ENCODE measurements at places on chromosomes 16 and 17.
A peak's percentile ranks its signal among the peaks of the same experiment; 100 is the strongest.

- DNase-seq, result no peak
Measured at GRCh38 chr16:12305847-12306801, 329.6 kb downstream of the SNX29 start.

DNA sequence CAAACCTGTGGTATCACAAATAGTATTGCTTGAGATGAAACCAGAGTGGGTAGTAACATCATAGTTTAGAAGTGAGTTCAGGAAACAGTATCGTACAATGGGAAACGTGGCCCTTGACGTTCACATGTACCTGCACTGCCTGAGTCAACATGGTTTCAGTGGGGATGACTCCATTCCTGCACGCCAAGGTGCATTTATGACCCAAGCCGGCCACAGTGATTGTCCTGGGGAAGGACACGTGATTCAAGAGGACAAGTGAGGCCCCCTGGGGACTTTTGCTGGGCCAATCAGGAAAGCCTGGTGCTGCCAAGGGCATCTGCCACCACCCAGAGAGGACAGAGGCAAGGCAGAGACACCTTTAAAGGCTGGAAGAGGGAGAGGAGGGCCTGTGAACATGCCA is 119.2 kb downstream of the AXIN2 start:
- no peak for DNase-seq

- DNase-seq, result peak; percentile 33
Measured at GRCh38 chr17:82647593-82648164, 565 bp downstream of the WDR45B start.

GRCh38 chr17:2933606-2934005 is 129.8 kb downstream of the OR1D5 start:
- DNase-seq, result no peak

GRCh38 chr17:921161-921560 is 58.4 kb downstream of the NXN start:
- DNase-seq, result no peak

DNA sequence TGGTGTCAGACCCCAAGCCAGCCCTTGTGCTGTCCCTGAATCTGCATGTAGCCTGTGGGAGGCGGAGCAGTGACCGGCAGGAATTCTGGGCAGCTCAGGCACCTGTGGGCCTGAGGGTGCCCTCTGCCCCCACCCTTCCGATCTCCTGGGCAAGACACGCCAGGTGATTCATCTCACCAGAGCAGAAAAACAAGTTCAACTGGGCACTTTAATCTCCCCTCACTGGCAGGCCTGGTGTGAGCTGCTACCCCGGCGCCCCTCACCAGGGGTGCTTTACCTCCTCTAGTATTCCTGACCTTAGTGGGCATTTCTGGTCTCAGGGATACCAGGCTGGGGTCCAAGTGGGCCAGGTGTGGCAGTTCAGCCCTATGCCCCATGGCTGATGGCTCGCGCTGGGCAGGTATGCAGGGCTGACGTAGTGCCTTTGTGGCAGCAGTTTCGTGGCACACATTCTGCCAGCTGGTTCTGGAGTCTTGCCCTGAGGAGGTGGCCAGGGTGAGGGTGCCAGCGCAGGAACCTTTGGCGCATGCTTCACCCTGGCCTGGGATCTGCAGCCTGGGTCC is 6.0 kb downstream of the ERBB2 start:
- no peak for DNase-seq

DNA sequence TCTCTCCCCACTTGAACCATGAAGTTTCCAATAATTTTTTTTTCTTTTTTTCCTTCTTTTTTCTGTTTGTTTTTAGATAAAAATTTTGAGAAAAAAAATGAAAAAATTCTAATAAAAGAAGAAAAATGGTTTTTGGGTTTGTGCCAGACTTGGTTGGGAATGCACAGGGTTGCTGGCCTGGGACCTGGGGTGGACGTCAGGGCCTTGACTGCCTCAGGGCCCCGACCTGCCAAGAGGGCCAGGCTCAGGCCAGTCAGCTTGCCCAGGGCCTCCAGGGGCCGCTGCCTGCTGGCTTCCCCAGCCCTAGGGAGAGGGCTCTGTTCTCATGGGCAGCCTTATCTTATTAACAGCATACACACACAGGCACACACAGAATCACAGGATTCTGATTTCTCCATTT is 6.5 kb downstream of the TBX6 start:
- DNase-seq, result no peak

GRCh38 chr16:12699161-12699560 is 104.5 kb downstream of the CPPED1 start:
- no peak for DNase-seq

DNA sequence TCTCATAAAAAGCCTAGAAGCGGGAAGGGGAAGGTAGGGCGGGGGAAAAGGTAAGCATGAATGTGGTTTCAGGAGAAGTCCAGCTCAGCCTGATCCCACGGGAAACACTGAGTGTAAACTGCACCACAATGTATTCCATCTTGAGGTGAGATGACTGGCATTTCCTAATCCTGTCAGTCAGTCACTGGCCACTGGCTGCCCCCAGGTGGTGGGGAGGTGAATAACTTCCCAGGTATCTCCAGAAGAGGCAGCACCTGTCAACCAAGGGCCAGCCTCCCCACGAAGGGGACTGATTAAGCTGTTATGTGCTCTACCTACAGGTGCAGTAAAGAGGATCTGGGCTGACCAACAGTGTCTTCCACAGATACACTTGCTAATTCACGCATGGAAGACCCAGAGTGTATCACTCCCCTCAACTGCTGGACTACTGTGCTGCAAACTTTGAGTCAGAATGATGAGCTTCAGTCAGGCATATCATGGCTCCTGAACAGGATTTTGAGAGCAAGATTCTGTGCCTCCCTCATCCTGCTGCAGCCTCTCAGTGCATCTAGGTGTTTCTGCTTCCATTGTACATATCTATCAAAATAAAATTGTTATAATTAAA is 108.5 kb upstream of the CCL2 start:
- no peak for DNase-seq

GRCh38 chr16:83271123-83271522 is 536.7 kb upstream of the HSBP1 start:
- no peak for DNase-seq

DNA sequence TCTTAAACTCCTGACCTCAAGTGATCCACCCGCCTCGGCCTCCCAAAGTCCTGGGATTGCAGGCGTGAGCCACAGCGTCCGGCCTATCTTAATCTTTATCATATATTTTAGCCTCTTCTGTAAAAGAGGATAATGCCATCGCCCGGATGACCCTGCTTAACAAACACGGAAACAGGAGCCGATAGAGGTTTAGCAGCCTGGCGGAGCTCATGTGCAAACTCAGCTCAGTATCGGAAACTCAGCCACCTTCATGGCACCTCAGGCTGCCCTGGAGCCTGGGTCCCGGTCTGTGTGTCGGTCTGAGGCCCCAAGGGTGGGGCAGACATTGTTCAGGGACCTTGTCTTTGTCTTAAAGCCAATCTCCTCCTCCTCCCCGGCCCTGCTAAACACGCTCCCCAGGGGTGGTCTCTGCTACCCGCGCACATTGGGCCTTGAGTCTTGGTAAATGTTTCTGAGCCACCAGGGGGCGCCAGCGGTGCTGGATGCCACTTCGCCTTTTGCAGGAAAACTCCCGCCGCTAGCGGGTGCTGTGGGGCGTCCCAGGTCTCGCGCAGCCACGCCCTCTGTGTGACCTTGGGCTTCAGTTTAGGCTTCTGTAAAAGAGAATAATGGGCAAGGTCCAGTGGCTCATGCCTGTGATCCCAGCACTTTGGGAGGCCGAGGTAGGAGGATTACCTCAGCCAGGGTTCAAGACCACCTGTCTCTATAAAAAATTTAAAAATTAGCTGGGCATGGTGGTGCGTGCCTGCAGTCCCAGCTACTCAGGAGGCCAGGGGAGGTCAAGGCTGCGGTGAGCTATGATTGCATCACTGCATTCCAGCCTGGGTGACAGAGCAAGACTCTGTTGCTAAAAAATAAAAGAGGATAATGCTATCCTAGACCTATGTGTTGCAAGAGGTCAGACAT is 2.7 kb downstream of the CETP start:
- peak; percentile 96 for DNase-seq

DNA sequence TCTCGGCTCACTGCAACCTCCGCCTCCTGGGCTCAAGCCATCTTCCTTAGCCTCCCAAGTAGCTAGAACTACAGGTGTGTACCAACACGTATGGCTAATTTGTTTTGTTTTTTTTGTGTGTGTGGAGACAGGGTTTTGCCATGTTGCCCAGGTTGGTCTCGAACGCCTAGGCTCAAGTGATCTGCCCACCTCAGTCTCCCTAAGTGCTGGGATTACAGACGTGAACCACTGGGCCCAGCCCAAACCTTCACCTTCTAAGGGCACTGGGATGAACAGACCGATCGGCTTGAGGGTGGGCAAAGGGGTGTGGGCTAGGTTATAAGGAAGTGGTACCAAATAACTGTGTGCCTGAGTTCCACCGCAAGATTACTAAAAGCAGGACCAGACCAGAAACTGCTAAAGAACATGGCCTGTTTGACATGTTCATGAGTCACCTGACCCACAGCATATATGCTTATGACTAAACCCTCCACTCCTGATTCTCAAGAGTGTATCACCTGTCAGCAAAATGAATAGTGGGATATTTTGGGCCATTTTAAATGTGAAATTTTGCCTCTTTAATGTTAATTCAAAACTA is 8.1 kb downstream of the TMEM97 start:
- no peak for DNase-seq

DNA sequence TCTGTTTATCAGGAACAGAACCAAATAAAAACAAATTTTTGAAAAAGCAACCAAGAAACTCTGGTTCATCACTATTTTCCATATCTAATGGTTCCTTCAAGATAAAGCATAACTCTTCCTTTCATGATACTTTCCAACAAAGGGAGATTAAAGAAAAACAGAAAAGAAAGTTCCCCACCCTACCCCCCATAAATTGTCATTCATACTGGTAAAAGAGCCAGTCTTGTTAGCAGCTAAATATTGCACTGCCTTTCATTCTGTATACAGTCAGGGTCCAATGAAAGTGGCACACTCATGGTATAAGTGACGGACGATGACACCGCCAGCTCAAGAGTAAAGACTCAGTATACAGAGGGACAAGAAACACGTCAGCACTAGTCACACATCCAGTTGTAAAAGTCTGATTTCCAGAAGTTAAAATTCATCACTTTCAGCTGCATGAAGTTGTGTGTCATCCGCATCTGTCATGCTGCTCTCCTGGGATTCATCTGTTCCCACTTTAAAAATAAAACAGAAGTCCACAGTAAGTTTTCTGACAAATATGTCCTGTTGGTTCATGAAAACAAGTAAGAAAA is 68.5 kb downstream of the CDC27 start:
- DNase-seq, result no peak

- no peak for DNase-seq
Measured at GRCh38 chr16:78669994-78670393, 570.5 kb downstream of the WWOX start.

DNA sequence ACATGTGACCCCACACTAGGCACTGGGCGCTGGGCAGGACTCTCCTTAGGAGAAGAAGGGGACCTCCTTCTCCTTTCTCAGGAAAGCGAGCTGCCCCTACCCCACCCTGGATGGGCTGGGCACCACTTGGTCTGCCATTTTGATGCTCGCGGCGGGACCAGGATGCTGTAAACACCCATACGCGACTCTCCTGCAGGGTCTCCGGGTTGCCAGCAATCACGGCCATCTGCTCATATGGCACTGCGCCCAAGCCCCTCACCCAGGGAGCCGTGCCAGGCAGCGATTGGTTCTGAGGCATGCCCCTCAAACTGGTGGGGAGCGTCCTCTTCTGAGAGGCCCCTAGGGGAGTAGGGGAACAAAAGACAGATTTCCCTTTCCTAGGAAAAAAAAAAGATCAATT is 99.0 kb downstream of the C16orf78 start:
- no peak for DNase-seq

GRCh38 chr16:84541999-84542817 is 37.7 kb upstream of the MEAK7 start:
- no peak for DNase-seq

DNA sequence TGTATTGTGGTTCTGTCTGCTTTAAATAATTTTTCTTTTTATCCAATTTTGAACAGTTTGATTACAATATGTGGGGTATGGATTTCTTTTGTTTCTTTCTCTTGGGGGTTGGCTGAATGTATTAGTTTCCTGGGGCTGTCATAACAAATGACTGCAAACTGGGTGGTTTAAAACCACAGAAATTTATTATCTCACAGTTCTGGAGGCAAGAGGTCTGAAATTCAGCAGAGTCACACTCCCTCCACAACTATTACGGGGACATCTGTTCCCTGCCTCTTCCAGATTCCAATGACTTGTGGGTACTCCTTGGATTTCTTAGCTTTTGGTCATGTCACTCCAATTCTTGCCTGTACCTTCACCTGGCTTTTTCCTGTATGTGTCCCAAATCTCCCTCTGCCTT is 23.7 kb downstream of the COX11 start:
- no peak for DNase-seq

DNA sequence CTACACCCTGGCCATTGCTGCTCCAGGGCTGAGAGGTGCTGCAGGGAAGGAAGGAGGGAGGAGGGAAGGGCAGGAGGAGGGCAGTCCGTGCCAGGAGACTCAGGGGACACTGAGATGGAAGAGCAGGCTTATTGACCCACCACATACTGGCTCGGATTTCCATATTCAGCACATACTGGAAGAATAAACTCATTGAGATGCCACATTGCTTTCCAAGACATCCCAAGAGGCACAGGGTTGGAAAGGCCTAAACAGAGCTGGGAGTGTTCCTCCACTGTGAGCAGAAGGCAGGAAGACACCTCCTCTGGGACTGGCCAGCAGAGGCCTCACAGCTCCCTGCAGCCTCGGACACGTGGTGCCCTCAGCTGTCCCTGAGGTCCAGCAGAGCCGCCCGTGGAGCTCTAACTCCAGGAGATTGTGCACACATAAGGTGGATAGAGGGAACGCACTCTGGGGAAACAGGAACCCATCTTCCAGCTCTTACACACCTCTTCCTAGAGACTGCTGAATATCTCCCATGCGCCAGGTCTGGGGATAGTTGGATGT is 17.4 kb downstream of the CCDC182 start:
- no peak for DNase-seq

DNA sequence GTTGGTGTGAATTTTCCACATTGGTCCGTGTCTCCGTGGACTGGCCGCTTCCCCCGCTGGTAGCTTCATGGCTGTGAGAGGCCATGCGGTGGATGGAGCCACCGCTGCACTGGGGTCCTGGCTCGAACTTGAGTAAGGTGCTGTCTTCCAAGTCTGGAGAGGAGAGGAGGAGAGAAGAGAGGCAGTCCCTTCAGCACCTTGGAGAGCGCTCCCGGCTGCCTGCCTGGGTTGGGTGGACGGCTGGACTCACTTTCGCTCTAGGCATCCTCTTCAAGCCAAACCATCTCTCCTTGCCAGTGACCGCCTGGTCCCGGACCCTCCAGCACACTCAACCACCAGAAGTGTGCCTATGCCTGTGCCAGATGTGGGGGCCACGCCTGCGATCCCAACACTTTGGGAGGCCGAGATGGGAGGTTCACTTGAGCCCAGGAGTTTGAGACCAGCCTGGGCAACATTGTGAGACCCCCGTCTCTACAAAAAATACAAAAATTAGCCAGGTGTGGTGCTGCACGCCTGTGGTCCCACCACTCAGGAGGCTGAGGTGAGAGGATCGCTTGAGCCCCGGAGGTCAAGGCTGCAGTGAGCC is 6.2 kb downstream of the JPH3 start:
- DNase-seq, result peak; percentile 42

DNA sequence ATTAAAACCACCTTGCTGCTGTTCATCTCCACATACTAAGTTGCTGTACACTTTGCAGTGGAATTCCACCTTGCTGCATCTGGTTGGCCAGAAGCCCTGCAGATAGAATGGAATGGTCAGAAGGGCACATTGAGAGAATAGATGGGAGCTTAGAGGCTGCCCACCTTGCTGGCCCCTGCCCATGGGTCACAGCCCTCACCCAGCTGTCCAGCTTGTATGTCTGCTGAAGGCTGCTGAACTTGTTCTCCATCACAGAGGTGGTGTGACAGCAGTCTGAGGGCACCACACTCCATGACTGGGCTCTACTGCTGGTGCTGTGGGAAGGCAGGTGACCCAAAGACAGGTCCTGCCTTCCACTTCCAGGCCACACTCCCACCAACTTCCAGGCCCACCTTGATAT is 1755.4 kb downstream of the TP53TG3F start:
- DNase-seq, result no peak

Data from inflammatory macrophage treated with lipopolysaccharide for 1 hour (primary cell).